ENCODE measurements at places on chromosomes 16 and 17.

DNA sequence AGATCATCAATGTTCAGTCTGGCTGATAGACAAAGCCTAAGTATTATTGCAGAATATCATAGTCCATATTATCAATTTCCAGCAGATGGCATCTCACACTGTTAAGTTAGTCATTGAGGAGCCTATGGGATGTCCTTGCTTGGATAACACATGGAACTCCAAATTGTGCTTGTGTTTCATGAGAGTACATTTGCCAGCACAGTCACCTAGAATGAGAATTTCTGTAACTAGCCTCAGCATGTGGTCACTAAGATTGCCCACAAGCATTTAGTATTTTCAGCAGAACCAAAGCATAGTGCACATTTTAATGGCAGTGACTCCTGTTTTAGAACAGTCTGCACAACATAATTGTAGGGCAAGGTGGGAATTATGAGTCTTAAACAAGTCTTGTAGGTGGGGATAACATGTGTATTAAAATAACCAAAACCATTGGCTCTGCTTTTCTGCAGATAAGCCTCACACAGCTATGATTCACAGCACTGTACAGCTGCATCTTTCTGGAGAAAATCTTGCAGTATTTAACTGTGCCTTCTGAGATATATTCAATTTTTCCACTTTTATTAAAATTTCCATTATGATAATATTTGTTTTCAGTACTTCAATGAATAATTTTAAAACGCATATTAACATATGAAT is 882.8 kb upstream of the SOX9 start:
- no peak for DNase-seq

- no peak for DNase-seq
These were observed 34.4 kb upstream of the USP7 start for GRCh38 chr16:8998108-8998507.

DNA sequence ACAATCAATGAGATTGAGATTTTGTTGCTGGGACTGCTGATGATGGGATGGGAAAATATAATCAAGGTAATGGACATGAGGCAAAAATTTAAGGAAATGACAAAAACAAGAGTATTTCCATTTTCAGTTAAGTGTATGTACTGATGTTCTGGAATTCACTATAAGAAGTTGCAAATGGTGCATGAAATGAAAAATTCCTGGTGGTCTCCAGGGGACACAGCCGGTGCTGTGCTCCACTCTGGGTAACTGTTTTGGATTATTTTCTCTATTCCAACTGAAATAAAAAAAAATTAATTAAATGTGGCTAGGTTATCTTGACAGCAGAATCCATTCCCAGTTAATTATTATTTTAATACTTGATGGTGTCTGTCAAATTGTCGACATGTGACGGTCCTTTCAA is 305.6 kb downstream of the WWOX start:
- no peak for DNase-seq

DNA sequence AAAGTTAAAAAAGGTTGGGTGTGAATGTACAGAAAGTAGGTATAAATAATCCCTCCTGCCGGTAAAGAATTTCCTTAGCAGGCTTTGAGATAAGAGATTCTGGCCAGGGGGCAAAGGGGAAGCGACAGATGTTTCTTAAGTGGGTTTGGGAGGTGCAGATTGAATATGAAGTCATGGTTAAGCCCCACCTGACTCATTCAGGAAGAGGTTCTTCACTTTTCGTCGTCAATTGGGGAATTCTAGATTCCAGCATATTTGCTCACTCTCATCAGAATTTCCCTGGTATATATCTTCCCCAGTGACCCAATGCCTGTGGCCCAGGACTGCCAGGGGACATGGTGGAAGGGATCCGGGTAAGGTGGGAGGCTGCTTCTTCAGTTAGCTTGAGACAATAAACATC is 127.8 kb downstream of the CPPED1 start:
- DNase-seq, result no peak

DNA sequence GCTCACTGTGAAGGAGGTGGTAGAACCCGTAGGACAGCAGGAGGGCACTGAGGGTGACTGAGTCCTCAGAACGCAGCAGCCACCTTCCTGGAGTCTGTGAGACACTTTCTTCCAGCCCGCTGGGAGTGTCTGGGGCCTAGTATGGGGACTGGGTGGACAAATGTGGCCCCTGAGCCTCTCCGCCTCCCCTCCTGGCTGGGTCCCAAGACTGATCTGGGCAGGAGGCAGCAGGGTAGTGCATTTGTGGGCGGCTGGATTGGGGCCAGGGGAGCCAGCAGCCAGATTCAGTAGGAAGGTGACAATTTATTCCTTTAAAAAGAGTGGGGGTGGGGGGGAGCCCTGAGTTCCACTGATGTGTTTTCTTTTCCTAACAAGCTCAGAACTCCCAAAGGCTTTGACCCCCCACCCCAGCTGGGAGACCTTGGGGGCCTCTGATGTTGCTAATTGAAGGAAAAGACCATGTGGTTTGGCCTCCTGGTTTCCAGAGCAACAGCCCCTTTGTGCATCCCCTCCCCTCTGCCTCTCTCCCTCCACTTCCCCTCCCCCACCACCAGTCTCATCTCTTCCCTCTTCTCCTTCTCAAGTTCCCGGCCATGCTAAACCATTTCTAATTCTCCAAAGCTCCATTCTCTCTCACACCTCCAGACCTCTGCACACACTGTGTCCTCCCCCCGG is 4.4 kb downstream of the CLEC19A start:
- DNase-seq, result no peak

- no peak for DNase-seq
These were observed 225.7 kb downstream of the CDH13 start for GRCh38 chr16:82852388-82853008.

- no peak for DNase-seq
These were observed 6.9 kb upstream of the TMEM98 start for GRCh38 chr17:32921017-32921416.

- peak; percentile 59 for DNase-seq
These were observed 111.7 kb upstream of the CHMP6 start for GRCh38 chr17:80879723-80880647.

DNA sequence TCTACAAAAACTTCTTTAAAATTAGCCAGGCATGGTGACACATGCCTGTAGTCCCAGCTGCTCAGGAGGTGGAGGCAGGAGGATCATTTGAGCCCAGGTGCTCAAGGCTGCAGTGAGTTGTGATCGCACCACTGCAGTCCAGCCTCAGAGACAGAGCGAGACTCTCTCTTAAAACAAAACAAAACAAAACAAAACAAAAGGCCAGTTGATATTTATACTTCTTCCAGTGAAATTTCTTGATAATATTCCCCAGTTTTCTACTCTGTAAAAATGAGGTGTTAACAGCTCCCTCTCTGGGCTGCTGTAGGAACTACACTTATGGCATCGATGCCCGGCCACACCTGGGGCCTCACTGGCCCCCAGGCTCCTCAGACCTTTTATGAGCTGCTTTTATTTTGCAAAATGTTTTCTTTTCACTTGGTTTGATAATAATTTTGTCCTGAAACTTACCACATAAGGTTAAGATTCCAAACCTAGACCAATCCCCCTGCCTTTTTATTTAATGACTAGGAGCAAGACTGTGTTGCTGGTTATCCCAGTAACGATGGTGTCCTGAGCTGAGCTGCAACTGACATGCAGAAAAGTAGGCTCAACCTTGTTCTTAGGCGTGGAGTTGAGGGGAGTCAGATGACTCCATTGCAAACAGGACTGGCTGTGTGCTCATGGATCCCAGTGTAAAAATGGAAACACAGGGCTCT is 17.6 kb downstream of the MAPK8IP3 start:
- peak; percentile 65 for DNase-seq

GRCh38 chr16:69012906-69013305 is 92.5 kb upstream of the HAS3 start:
- no peak for DNase-seq

DNA sequence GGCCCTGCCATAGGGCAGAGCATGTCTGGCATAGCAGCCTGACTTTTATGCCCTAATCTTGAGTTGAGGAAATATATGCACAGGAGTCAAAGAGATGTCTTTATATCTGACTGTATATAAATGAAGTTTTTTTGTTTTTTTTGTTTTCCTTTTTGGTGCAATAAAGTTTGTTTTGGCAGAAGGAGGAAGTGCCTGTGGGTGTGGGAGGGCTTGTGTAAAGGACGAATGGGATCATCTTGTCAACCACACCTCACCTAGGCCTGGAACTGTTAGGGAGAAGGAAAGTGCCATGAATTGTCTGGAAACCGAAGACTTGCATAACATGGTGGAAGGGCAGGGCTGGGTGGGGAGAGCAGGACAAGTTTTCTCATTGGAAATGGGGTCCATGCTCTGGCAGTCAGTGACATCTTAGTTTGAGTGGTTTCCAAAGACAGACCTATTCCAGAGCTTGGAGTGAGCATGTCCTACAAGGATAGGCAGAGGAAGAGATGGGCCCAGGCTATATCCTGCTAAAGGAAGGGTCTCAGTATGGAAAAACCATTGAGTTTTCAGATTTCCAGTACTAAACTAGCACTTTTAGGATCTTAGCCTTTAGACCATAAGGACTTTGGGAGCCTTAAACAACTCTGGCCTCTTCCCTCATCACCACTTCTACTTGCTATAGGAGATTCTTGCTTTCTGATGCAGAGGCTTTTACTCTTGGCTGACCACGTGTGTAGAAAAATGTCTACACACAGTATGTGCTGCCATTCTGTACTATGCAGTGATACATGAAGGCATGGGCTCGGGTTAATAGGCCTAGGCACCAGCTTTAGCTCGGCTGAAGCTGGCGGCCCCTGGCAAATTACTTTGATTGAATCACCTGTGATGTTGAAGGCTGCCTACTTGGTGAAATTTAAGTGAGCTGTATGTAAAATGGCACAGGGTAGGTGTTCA is 15.5 kb downstream of the SNF8 start:
- no peak for DNase-seq

GRCh38 chr16:57619133-57619605 is 9.3 kb upstream of the ADGRG1 start:
- DNase-seq, result no peak

DNA sequence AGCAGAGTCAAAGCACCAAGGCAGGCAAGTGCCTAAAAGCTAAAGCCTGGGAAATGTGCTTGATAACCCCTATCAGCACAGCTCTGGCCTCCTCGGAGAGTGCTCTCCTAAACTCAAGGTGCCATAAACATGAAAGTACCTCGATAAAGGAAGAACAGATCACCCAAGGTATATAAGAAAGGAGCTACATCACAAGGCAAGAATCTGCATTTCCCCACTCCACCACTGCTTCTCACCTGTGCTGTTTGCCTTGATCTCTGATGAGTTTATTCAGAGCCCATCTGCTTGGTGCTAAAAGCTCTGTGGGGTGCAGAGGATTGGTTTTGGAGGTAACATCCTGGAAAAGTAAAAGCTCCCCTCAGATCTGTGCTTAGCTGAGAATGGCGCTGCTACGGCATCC is 449.5 kb upstream of the CDH5 start:
- no peak for DNase-seq

DNA sequence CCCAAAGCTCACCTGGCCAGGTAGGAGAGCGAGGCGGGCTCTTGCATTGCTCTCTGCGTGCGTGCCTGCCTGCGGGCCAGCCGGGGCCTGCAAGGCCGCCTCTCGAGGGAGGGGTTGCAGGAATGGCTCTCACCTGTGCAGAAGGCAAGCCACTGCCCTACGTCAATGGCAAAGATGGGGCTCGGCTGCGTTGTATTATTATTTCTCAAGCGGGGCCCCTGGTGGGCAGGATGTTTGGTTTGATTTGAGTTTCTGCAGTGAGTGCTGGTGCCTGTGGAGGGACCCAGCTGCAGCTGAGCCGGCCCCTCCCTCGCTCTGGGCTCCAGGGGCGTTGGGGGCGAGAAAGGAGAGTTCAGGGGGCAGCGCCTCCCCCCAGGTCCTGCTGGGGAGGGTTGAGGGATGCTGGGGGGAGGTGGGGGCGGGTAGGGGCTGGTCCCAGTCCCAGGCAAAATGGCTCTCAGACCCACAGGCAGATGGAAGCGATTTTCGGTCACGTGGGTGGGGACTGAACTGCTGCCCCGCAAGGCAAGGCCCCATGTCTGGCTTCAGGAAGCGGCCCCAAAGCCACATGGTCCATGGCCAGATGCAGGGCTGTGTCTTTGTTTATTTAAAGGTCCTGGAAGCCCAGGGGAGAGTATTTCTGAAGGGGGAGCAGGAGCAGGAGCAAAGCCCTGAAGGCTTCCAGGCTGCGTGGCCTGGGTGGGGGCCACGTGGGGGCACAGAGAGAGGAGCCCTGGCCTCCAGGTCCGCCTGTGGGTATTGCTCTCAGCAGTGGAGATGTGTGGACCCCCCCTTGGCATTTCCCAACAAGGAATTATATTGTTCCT is 338.8 kb downstream of the SEC14L1 start:
- no peak for DNase-seq

GRCh38 chr16:89097392-89097772 is 3.7 kb downstream of the ACSF3 start:
- no peak for DNase-seq
